Upper lobe of left lung (tissue), 6 donors: ENCODE measurements at places on chromosomes 11 and 22. TPM values are rescaled to one million over a fixed set of nuclear protein-coding genes. Genes with fewer than 3 reads are reported as not detected.

GRCh38 chr11:111819161-111819828 is 52.1 kb downstream of the ALG9 start:
- no peak overlapping the region for H3K4me3 ChIP-seq
- H3K36me3 ChIP-seq, result no peaks in the 10 kb centered on the region
- H3K27ac ChIP-seq, result peak overlapping the region; percentile 82
- no peaks in the 10 kb centered on the region for H3K27me3 ChIP-seq
- no peak for DNase-seq
- peaks cover 21% of the 10 kb centered on the region for H3K4me1 ChIP-seq

DNA sequence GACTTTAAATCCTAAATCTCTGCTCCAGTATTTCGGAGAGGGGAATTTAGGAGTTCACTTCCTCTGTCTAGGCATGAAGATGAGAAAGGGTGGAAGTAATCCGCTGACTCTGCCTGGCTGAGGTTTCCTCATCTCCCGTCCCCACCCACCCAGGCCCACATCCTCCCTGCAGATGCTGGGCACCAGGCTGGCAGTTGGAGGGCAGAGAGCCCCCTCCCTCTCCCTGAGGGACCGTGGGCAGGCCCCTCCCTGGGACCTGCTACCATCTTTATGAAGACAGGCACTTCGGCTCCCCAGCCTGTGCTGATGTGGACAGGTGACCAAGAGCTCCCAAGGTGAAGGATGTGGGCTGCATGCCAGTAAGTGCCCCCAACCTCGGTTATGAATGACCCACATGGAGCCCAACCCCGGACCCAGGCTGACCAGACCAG is 6.7 kb downstream of the CASTOR1 start:
- DNase-seq, result no peak
- H3K4me1 ChIP-seq, result peaks cover 33% of the 10 kb centered on the region

DNA sequence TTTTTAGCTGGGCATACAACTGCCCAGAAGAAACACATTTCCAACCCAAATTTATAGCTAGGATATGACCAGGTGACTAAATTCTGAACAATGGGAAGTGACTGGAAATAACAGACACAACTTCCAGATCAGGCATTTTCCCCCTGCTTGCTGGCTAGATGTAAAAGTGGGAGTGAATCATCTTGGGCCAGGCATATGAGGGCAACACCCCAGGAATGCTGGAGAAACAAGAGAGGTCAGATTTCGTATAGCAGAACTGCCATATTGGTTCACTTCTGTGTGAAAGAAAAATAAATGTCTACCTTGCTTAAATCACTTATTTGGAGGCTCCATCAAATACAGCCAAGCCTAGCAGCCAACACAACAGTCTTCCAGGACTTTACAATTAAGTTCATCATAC is 7.4 kb downstream of the ATL3 start:
- no peaks in the 10 kb centered on the region for H3K27me3 ChIP-seq
- DNase-seq, result no peak
- no peak overlapping the region for H3K27ac ChIP-seq
- peaks cover 28% of the 10 kb centered on the region for H3K4me1 ChIP-seq
- no peaks in the 10 kb centered on the region for H3K36me3 ChIP-seq
- H3K4me3 ChIP-seq, result no peak overlapping the region

The PKNOX2 gene
- 8.7 TPM for total RNA-seq

- peaks cover 13% of the 10 kb centered on the region for H3K4me1 ChIP-seq
- no peaks in the 10 kb centered on the region for H3K27me3 ChIP-seq
- H3K27ac ChIP-seq, result peak overlapping the region; percentile 85
These were observed 1.1 kb downstream of the CSTF3 start for GRCh38 chr11:33160136-33160535.

DNA sequence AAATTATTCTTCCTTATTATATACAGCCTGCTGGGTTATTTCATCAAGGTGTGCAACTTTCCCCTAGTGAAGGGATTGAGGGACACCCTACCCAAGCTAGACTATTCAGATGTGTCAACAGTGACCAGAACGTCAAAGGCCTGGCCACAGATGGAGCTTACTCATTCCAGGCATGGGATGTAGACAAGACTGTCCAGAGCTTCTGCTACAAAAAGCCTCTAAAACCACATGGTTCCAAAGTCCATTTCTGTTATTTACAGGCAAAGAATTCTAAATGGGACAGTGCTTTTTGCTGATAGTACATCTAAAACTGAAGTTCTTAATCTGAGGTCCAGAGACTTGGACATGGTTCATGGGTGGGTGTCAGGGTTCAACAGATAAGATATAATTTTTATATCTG is 9.7 kb upstream of the SMCO4 start:
- no peaks in the 10 kb centered on the region for H3K4me1 ChIP-seq
- no peaks in the 10 kb centered on the region for H3K27me3 ChIP-seq
- DNase-seq, result no peak
- H3K27ac ChIP-seq, result no peak overlapping the region

DNA sequence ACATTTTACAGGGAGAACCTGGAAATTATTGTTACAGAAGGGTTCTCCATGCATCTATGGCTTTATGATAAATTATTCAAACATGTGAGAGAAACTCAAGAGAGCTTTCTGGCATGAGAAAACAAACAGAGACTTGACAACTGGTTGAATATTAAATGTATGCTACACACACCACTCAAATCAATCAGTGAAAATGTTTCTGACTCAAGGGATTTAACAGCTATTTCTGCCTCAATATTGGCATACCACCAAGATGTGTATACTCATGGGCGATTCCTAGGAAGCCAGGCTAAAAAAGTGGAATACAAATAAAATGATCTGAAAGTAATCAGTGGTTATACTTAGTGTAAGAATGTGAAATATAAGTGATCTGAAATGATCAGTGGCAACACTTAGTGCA is 15.8 kb upstream of the OR51T1 start:
- H3K27ac ChIP-seq, result no peak overlapping the region
- no peak overlapping the region for H3K4me3 ChIP-seq
- no peaks in the 10 kb centered on the region for H3K4me1 ChIP-seq
- no peaks in the 10 kb centered on the region for H3K27me3 ChIP-seq
- H3K36me3 ChIP-seq, result no peaks in the 10 kb centered on the region

- H3K4me3 ChIP-seq, result no peak overlapping the region
- no peak for DNase-seq
- H3K36me3 ChIP-seq, result peaks cover 30% of the 10 kb centered on the region
These were observed 3.5 kb downstream of the ZDHHC24 start for GRCh38 chr11:66542362-66542761.

DNA sequence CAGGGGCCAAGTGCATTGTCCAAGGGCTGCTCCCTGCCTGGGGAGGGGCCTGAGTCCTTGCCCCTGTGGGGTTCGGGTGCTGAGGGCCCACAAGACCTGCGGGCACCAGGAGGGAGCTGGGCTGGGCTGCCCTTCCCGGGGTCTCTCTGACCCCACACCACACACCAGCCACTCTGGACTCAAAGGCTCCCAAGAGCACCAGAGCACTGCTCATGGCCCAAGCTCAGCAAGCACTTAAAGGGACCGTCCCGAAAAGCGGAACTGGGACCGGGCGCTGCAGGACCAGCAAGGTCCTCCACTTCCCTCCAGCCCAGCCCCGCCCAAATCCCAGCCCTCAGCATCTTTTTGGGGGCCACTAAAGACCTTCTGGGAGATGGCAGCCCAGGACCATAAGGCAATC is 5.3 kb downstream of the LSP1 start:
- H3K27ac ChIP-seq, result no peak overlapping the region
- peak; percentile 53 for DNase-seq
- H3K27me3 ChIP-seq, result no peaks in the 10 kb centered on the region
- no peak overlapping the region for H3K4me3 ChIP-seq

The DEUP1 gene
- 1.0 TPM for total RNA-seq

DNA sequence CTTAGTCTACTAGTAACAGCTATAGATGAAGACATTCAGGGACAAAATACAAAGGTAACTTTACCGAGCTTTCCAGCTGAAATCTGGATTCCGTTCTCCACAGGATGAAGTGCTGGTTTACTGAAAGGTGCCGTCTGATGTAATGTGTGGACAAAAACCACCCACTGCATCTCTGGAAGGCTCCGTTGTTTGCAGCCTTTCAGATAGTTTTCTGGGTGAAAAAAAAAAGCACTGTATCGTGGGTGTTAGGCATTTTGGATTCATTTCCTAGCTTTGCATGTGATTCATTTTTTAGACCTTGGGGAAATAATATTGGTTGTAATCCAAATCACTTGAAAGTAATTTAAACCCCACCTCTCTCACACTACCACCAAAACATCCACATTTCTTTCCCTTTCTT is 10.4 kb downstream of the JAM3 start:
- H3K4me1 ChIP-seq, result no peaks in the 10 kb centered on the region
- no peak overlapping the region for H3K27ac ChIP-seq
- H3K4me3 ChIP-seq, result no peak overlapping the region
- no peaks in the 10 kb centered on the region for H3K36me3 ChIP-seq
- H3K27me3 ChIP-seq, result no peaks in the 10 kb centered on the region

- no peak overlapping the region for H3K4me3 ChIP-seq
- H3K27ac ChIP-seq, result no peak overlapping the region
- DNase-seq, result no peak
- H3K27me3 ChIP-seq, result no peaks in the 10 kb centered on the region
- no peaks in the 10 kb centered on the region for H3K4me1 ChIP-seq
- no peaks in the 10 kb centered on the region for H3K36me3 ChIP-seq
These were observed 28.7 kb downstream of the IGLL1 start for GRCh38 chr22:23551385-23551784.

GRCh38 chr22:23268139-23268712 is 87.9 kb downstream of the BCR start:
- no peaks in the 10 kb centered on the region for H3K27me3 ChIP-seq
- H3K4me3 ChIP-seq, result no peak overlapping the region
- DNase-seq, result no peak
- H3K36me3 ChIP-seq, result peaks cover 34% of the 10 kb centered on the region
- H3K27ac ChIP-seq, result no peak overlapping the region

The SCGB1A1 gene
- total RNA-seq, result 1,522 TPM

DNA sequence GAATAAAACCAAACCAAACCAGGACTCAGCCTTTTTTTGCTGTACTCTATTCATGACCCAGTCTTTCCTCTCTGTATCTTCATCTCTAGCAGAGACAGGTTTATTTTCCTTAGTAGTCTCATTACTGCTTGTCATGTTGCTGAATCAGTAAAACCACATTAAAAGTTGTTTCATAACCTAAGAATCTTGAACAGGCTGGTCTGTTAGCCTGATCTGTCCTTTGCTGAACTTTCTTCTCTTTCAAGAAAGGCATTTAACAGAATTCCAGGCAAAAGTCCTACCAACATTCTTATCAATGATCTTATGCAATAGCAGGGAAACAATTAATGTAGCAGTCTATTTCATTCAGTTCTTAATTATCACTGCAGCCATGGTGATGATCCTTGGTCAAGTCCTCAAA is 197.7 kb downstream of the CASP12 start:
- no peak overlapping the region for H3K27ac ChIP-seq
- no peaks in the 10 kb centered on the region for H3K36me3 ChIP-seq
- peaks cover 13% of the 10 kb centered on the region for H3K4me1 ChIP-seq
- no peaks in the 10 kb centered on the region for H3K27me3 ChIP-seq
- H3K4me3 ChIP-seq, result no peak overlapping the region

The C11orf65 gene
- 0.17 TPM for total RNA-seq

GRCh38 chr11:101862391-101863233 is 52.2 kb upstream of the CEP126 start:
- no peaks in the 10 kb centered on the region for H3K4me1 ChIP-seq
- no peak overlapping the region for H3K4me3 ChIP-seq
- H3K36me3 ChIP-seq, result no peaks in the 10 kb centered on the region
- H3K27me3 ChIP-seq, result no peaks in the 10 kb centered on the region
- DNase-seq, result no peak

The B4GAT1 gene
- total RNA-seq, result 48.9 TPM

DNA sequence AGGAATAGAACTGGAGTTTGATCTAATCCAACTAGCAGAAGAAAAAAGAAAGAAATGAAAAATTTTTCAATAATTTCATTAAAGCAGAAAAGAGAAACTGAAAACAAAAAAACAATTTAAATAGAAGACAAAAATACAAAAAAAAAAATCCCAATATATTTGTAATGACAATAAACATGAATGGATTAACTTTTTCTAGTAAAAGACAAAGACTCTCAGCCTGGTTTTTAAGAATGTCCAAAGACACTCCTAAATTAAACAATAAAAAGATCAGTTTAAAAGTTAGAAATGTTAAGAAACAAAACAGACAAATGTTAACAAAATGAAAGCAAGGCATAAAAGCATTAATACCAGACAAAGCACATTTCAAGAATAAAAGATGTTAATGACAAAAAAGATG is 50.3 kb upstream of the ME3 start:
- no peaks in the 10 kb centered on the region for H3K36me3 ChIP-seq
- no peaks in the 10 kb centered on the region for H3K4me1 ChIP-seq
- H3K4me3 ChIP-seq, result no peak overlapping the region
- DNase-seq, result no peak

GRCh38 chr11:10208131-10208575 is 85.9 kb downstream of the SBF2 start:
- no peak overlapping the region for H3K4me3 ChIP-seq
- no peaks in the 10 kb centered on the region for H3K27me3 ChIP-seq
- no peaks in the 10 kb centered on the region for H3K36me3 ChIP-seq
- DNase-seq, result no peak
- no peak overlapping the region for H3K27ac ChIP-seq

GRCh38 chr11:75225794-75226193 is 14.8 kb upstream of the TPBGL start:
- no peak overlapping the region for H3K27ac ChIP-seq
- no peak for DNase-seq
- H3K36me3 ChIP-seq, result no peaks in the 10 kb centered on the region
- no peaks in the 10 kb centered on the region for H3K4me1 ChIP-seq
- no peak overlapping the region for H3K4me3 ChIP-seq

DNA sequence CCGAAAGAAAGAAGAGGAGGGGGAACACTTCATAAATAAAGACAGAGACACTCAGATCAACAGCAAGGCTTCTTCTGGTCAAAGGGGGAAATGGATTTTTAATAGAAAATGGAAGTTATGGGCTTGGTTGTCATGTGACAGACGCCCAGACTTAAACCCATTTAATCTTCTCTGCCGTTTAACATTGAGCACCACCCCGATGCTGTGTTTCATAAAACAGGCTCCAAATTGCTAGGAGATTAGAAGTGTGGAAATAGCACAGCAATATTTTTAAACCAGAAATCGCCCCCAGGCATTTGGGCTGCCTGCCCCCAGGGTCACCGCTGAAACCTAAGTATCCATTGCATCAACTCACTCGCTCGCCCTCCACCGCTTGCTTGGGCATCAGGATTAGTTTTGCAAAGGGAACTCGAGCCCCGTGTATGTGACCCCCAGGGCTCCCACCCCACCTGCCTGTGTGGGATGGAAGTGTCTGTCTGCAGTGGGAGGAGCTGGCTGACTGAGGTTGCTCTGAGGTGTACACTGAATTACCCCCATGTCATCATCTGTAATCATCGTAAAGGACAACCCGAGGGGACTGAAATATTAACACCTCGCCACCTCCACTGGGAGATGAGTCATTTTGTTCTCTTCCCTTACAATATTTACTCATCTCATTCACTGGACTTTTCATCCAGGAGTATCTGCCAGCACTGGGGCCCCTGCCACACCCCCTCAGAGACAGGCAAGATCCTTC is 10.7 kb downstream of the DSCAML1 start:
- no peaks in the 10 kb centered on the region for H3K36me3 ChIP-seq
- no peaks in the 10 kb centered on the region for H3K27me3 ChIP-seq
- H3K4me1 ChIP-seq, result no peaks in the 10 kb centered on the region
- no peak for DNase-seq
- no peak overlapping the region for H3K27ac ChIP-seq
- H3K4me3 ChIP-seq, result no peak overlapping the region

The BDNF gene
- total RNA-seq, result 3.5 TPM

The TECTA gene
- 0.89 TPM for total RNA-seq

GRCh38 chr22:48937032-48937639 is 890.5 kb downstream of the BRD1 start:
- no peak overlapping the region for H3K27ac ChIP-seq
- H3K36me3 ChIP-seq, result no peaks in the 10 kb centered on the region
- H3K27me3 ChIP-seq, result no peaks in the 10 kb centered on the region
- DNase-seq, result no peak

GRCh38 chr22:33022231-33022630 is 36.0 kb downstream of the SYN3 start:
- no peak overlapping the region for H3K4me3 ChIP-seq
- no peak for DNase-seq
- H3K36me3 ChIP-seq, result no peaks in the 10 kb centered on the region
- no peaks in the 10 kb centered on the region for H3K27me3 ChIP-seq
- no peaks in the 10 kb centered on the region for H3K4me1 ChIP-seq
